Stimulated activated CD4-positive, alpha-beta T cell treated with anti-CD3 and anti-CD28 coated beads, Interleukin-15, amount 100 ng/mL, for 48 hours (primary cell): ENCODE measurements at places on chromosomes 3 and 15.

DNA sequence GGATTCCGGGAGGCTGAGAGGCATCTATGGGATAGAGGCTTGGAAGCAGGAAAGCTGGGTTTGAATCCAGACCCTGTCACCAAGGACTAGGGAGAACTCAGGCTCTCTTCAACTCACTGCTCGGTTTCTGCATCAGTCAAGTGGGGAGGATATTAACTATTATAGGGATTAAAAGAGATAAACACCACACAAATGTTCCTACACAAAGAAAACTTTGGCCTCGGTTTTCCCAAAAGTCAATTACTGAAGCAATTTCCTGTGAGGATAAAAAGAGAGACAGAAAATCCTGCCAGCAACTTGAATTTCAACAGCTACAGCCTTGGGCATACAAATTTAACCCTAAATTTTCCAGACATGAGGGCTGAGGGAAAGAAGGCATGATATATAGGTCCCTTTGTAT, 36.0 kb downstream of the ITGB5 start:
- no peak for DNase-seq

DNA sequence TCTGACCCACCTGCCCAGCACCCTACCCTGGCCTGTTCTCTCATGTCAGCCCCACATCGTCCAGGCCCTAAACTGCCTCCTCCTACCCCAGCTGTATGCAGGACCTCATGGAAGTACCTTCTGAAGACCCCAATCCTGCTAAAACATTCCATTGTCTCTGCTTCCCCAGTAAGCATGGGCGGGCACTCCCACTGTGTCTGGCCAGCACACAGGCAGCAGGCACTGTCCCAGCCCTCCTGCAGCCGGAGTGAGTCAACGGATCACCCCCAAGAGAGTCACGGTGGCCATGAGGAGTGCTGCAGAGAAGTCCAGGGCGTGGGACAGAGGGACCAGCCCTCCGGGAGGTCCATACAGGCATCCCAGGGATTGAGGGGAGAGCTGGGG, 36.4 kb upstream of the SLCO2A1 start:
- DNase-seq: no peak

DNA sequence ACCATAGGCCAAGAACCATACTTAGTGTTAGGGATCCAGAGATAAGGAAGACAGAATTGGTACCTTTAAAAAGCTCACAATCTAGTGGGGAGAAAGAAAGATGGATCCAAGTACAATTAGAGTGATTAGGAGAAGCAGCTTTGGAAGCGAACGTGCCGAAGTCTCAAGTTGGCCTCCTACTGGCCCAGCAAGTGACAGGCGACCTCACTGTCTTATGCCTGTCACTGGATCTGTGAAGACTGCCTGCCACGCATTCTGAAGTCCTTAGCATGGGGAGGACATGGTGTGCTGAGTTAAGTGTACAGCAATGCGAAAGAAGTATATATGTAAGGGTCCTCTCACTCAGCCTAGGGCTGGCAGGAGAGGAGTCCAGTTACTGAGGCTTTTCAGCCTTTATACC, 141.0 kb downstream of the GABRB3 start:
- DNase-seq: no peak

- no peak for DNase-seq
These were observed 929 bp upstream of the MTMR10 start for GRCh38 chr15:30992249-30992864.

GRCh38 chr3:190180268-190180667, 59.6 kb upstream of the P3H2 start:
- no peak for DNase-seq

GRCh38 chr3:67083277-67083676, 85.2 kb downstream of the KBTBD8 start:
- DNase-seq: peak; percentile 28

DNA sequence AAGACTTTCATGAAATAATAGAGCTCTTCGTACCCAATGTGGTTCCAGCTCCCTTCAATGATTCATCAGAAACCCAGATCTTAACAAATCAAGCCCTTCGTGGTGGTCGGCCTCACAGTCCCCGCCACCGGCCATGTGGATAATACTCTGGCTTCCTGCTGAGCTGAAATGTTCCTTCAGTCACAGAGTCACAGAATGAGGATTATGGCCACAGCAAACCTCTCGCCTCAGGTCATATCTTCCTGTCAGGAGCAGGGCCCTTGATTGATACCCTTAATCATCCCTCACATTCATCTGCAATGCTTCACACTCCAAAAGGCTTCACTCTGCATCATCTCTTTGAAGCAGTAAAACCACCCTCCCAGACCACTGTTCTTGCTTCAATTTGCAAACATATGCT, 452.6 kb downstream of the OCA2 start:
- no peak for DNase-seq

DNA sequence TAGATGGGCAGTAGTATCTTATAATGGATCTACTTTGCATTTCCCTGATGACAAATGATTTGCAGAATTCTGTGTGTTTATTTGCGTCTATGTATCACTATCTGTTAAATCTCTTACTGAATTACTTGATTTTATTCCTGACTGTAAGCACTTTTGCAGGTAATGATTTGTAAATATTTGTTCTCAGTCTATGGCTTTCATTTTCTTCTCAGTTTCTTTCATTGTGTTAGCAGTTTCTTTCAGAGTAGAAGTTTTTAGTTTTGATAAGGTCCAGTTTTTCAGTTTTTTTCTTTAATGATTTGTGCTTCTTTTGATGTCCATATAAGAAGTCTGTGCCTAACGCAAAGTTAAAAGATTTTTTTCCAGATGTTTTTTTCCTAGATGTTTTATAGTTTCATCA, 12.9 kb downstream of the SLC25A36 start:
- no peak for DNase-seq

GRCh38 chr3:11622586-11623550, 20.8 kb downstream of the VGLL4 start:
- no peak for DNase-seq

GRCh38 chr3:71318458-71318827, 265.1 kb downstream of the FOXP1 start:
- no peak for DNase-seq

DNA sequence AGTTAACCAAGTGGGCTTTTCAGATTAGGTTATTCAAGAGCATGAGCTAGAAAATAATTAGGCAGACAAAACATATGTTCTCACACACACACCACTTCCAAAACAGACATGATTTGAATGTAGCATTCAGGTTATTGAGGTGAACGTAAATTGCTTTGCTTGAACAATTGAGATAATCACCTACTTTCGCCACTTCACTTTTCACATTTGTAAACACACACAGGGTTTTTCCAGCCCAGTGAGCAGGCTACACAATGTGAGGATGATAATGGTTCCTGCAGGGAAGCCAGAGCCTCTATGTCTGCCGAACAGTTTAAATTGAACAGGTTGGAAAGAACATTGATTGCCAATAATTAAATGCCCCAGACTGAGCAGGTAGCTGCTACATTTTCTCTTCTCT, 560.8 kb downstream of the OCA2 start:
- no peak for DNase-seq

- DNase-seq: no peak
These were observed 328.1 kb downstream of the LRTM1 start for GRCh38 chr3:54599716-54600115.

- no peak for DNase-seq
These were observed 267.4 kb upstream of the THBS1 start for GRCh38 chr15:39313467-39313866.

DNA sequence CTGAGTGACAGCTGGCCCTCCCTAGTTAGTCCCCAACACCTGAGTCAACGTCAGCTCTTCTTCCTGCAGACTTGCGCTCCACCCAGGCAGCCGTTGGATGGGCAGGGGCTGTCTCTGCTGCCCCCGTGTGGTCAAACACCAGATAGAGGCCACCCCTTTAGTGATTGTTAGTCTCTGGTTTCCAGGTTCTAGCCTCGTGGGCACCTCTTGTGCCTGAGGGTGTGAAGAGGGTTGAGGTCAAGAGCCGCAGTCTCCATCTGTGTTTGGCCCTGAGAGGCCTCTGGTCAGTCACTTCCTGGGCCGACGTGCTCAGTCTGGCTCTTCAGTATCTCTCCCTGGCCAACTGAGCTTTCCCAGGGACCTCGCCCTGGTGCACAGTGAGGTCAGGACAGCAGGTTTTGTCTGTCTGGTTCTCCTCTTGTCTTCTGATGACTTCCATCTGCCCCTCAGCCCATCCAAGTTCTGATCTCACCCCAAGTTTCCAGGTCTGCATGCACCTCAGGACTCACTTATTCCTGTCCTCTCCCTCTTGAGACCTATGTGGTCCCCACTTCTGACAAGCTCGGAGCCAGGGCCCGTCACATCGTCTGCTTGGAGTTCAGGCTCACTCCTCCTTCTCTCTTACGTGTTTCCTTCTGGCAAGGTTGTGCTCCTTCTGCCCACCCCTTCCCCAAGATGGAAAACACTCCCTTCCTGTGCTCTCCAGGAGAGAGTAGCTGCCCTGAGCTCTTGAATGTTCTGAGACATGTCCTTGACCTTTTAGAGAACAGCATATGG, 20.9 kb downstream of the CD276 start:
- peak; percentile 58 for DNase-seq

DNA sequence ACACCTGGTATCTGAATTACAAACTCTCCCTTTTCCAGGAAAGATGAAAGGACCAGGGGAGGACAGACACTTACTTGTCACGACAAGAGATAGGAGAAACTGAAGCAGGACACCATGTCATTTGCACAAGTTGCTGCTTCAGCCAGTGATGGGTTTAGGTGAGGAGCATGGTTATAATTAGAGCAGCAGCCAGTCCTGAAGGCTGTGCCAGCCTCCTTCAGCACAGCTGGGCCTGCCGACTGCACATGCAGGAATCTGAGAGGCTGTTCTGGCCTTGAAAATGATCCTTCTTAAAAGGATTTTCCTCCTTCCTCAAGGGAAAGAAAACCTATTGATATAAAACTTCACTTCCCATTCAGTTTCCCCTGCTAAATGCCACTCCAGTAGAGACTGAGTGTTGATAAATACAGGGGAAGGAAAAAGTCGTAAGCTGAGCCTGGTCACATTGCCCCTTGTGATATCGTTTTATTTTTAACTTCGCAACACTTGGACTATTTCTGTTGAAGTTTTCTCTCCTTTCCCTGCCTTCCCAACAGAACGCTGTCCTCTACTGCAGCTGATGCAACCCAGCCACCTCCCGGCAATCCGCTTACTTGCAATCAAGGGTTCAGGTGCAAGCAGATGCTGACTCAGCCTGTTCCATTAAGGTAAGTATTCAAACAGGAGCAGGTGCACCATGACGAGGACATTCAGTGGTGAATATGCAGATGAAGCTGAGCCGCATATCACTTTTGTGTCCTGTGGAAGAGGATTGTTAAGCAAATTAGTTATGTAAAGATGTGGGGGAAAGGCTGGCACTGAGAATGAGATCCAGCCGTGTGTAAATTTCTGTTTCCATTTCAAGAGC, at the start of gene FBXO40:
Gene FBXO40 (plus strand): TSS at position 524 of the 847 bp plus-strand sequence. CDS start 27,197 bp downstream, outside the sequence.
- DNase-seq: no peak

- DNase-seq: no peak
These were observed at the start of gene RARB for GRCh38 chr3:25427942-25428788. Gene RARB, plus strand, starts transcription at chr3:25428263. Its CDS starts 469 bp downstream, at chr3:25428732.
